ENCODE measurements at places on chromosomes 16 and 17.
A peak's percentile ranks its signal among the peaks of the same experiment; 100 is the strongest.

- no peak for DNase-seq
These were observed 226.5 kb upstream of the GSE1 start for GRCh38 chr16:85386467-85387170.

DNA sequence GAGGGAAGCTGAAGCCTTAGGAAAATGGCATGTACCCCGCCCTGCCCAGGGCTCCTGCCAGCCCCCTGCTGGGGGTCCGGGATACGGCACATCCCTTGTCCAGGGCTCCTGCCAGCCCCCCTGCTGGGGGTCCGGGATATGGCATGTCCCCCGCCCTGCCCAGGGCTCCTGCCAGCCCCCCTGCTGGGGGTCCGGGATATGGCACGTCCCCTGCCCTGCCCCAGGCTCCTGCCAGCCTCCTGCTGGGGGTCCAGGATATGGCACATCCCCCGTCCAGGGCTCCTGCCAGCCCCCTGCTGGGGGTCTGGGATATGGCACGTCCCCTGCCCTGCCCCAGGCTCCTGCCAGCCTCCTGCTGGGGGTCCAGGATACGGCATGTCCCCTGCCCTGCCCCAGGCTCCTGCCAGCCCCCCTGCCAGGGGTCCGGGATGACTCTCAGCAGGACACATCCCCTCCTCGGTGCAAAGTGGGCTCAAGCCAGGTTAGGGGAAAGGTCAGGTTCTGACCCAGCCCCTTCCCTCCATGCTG, 43.2 kb downstream of the RPH3AL start:
- no peak for DNase-seq

DNA sequence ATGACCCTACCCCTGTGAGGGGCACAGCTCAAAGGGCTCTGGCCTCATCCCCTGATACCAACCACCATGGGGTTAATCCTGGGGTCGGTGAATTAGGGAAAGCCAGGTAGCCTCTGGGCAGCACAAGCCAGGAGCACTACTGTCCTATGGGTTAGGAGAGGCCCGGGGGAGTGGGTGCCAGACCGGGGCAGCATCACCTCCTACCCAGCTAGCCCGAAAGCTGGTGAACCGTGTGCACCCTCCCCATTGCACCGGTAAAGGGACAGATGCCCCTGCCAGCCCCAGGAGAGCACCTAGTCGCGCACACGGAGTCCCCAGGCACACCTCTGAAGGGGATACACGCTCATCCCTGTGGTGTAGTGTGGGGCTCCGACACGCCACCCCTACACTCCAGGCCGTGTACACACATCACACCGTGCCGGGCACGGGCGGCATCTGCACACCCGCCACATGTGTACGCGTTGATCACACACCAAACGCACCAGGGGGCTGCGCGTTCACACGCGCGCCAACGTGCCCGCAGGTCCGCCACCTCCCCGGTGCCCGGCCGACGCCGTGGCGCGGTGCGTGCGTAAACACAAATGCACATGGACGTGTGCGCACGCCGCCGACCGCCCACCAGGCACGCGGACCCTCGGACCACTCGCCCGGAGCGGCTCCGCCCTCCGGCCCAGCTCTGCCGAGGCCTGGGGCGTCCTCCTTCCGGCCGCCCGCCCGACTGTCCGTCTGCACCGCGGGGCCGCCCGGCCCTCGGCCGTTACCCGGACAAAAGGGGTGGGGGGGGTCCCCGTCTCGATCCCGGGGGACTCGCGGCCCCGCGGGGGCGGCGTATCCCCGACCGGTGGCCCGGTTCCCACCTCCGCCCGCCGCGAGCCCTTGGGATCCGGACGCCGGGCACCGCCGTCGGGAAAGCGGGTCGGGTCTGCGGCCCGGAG, 785 bp downstream of the UBALD1 start:
- DNase-seq, result peak; percentile 62

GRCh38 chr17:36816214-36816906, 120.9 kb upstream of the LHX1 start:
- DNase-seq, result no peak

DNA sequence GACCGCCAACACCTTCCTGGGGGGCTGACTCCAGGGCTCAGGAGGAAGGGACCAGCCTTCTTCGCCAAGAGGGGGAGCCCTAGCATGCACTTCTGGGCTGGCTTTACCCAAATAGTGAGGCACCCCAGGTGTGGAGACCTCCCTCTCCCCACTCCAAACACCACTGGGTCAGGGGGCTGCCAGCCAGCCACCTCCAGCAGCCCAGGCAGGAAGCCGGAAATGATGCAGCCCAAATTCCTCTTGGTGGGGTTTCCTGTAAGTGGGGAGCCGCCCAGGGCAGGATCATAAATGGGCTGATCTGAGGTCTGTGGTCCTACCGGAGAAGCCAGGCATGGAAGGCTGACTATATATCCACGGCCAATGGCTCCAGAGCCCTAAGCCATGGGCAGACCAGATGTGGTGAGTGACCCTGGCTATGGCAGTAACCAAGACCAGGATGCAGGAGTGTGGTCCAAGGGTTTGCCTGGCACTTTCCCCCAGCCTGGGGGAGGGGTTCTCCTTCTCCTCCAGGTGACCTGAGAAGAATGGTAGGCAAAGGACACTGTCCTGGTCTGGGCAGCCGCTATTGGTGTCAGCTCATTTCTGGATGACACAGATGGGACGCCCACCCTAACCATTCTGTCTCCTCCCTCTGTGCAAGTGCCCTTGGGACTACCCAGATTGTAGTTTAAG, 4.2 kb downstream of the GIT1 start:
- no peak for DNase-seq

DNA sequence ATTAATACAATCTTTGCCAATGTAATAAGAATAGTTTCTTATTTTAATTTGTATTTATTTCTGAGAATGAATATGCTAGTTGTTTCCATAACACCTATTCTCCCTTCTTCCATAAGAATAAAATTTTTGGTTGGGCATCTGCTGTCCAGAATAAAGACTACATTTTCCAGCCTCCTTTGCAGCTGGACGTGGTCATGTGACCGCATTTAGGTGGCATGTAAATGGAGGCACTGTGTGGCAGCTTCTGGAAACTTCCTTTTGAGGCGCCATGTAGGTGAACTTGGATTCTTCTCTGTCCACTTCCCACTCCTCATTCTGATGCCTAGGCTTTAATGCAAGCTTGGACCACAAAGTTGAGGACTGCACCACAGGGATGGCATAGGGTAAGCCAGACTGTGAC, 215.4 kb upstream of the AXIN2 start:
- no peak for DNase-seq

GRCh38 chr16:55725055-55725777, 69.4 kb downstream of the SLC6A2 start:
- DNase-seq, result no peak

GRCh38 chr16:70685061-70685937, 554 bp downstream of the MTSS2 start:
- no peak for DNase-seq

DNA sequence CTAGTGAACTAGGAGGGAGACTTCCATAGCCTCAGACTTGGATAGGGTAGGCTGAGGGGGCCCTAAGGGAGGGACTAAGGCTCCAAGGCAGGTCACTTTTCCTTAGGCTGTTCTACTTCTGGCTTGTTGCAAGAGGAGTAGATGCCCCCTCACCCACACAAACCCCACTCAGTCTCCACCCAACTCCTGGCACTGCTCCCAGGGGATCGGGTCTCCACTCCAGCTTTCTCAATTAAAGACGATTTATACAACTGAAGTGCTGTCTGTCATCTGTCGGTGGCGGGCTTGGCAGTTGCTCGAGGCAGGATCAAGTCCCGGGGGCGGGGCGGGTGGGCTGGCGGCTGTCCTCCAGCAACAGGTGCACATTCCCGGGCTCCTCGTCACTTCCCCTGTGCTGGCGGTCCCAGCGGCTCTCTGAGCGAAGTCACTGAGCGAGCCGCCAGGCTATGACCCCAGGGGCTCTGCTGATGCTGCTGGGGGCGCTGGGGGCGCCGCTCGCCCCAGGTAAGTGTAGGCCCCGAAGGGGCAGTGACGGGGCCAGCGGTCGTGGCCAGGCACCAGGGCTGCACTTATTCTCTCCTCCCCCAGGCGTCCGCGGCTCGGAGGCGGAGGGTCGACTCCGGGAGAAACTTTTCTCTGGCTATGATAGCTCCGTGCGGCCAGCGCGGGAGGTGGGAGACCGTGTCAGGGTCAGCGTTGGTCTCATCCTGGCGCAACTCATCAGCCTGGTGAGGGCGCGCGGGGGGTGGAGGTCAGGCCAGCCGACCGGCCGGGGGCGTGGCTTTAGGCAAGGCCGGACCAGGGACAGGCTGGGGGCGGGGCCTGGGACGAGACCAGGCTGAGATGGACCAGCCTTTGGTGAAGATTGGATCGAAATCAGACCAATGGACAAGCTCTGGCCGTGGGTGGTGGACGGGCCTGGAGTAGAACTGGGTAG, at the start of gene CHRNB1:
CHRNB1 (plus strand) TSS at position 380 of the 937 bp plus-strand sequence; CDS start at position 447, 67 bp downstream.
- DNase-seq, result no peak

- no peak for DNase-seq
These were observed 72.6 kb upstream of the CACNG5 start for GRCh38 chr17:66762276-66762675.

GRCh38 chr16:68064791-68065365, 20.3 kb upstream of the NFATC3 start:
- DNase-seq, result peak; percentile 85

DNA sequence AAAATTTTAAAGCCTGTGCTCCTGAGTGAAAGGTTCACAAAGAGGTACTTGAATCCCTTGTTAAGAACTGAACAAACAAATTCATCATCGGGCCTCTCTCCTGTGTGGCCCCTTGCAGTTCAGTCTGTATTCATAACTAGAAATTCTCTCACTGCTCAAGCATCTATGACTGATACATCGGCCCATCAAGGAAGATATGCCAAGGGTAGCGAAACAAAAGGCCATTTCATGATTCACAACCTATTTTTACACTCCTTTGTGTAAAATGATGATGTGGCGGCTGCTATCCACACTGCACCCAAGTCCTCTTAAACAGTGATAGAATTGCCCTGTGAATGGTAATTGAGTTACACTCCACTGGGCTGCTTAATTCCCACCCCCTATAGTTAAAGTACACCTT, 204.6 kb downstream of the STX8 start:
- DNase-seq, result no peak

DNA sequence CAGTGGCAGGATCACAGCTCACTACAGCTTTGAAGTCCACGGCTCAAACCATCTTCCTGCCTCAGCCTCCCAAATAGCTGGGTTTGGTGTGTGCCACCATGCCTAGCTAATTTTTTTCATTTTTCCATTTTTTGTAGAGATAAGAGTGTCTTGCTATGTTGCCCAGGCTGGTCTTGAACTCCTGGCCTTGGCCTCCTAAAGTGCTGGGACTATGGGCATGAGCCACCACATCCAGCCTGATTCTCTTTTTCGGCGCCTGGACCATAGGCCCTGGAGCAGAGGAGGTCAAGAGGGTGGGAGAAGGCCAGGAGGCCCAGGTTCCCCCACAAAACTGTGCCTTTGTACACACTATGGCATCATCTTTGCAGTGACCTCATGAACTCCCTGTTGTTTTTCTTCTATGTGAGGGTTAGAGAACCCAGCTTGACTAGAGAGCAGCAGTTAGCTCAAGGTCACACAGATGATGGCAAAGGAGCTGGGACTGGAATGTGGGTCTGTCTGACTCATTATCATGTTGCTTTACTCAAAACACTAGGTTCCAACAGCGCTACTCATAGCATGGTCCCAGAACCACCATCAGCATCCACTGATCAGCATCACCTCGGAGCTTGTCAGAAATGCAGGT, 16.3 kb downstream of the SCN4A start:
- DNase-seq, result no peak

DNA sequence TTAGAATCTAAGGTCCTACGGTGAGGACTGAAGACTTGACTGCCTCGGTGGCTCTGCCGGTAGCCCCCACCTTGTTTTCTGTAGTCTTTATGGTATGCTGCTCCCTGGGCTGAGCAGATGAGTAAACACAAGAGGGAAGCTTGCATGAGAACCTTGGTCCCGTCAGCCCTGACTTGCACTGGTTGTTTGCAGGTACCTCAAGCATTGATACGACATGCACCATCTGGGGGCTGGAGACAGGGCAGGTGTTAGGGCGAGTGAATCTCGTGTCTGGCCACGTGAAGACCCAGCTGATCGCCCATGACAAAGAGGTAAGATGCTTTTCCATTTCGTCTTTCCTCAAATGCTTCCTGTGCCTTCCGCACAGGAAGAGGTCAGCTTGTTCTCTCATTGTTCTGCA, 21.1 kb upstream of the TACO1 start:
- DNase-seq, result no peak

GRCh38 chr16:12062343-12063003, 85.9 kb downstream of the SNX29 start:
- DNase-seq, result no peak

DNA sequence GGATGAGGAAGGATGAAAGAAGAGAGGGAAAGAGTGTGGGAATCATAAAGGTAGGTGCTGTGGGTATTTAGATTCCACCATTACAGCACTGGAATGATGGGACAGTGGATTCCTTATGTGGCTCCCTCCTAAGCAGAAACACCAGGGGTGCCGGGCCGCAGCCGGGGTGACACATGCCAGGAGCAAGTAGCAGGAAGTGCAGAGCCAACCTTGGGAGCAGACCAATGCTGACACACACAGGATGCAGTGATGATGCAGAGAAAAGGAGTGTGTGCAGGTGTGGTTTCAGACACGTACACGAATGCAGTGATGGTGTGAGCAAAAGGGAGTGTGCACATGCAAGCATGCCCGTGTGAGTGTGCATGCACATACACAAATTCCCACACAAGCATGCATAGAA, 338.0 kb downstream of the SLC39A11 start:
- no peak for DNase-seq
